ENCODE measurements at places on chromosomes 2 and 18.

DNA sequence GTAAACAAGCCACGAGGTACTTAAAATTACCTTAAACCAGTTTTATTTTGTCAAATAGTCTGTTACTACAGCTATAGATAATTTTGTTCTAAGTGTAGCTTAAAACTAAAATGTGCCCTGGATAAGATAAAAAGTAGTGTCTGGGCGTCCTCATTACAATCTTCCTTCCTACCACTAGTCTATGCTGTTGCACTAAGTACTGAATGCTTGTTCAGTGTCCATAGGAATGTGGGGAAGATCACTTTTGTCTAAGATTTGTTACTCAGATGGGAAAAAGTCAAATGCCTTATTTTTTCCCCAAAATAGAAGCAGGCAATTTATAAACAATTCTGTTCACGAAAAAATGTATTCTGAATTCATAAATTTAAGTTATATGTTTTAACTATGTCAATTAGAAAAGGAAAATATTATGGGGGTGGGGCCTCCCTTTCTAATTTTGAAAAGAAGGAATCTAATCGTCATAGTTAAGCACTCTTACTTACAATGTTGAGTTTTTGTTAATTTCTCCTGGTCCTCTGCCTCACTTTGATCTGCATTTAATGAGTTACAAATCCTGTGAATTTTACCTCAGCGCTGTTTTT lies 140.4 kb upstream of the VRK2 start:
- DNase-seq: peak; percentile 36

- DNase-seq: no peak
Observed at GRCh38 chr2:163551616-163552373, 184.0 kb downstream of the FIGN start.

- no peak for DNase-seq
Observed at GRCh38 chr2:144508172-144508851, 11.6 kb downstream of the ZEB2 start.

- no peak for DNase-seq
Observed at GRCh38 chr18:59426855-59427254, 67.8 kb upstream of the LMAN1 start.

DNA sequence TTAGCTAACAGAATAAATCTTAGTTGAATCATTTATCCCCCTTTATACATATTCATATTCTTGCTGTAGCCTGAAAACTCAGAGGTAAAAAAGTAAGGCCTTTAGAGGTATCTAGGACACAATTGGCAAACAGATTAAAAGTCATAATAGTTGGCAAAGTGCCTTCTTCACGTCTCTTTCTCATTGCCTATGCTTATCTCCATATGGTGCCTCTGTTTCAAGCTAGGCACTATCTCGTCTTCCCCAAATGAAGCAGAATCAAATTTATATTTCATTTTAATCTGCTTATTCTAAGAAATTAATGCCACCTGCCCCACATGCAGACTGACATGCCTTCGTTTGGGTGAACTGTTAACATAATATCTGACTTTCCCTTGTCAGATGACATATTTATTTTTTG lies 245.4 kb downstream of the CDH2 start:
- no peak for DNase-seq

DNA sequence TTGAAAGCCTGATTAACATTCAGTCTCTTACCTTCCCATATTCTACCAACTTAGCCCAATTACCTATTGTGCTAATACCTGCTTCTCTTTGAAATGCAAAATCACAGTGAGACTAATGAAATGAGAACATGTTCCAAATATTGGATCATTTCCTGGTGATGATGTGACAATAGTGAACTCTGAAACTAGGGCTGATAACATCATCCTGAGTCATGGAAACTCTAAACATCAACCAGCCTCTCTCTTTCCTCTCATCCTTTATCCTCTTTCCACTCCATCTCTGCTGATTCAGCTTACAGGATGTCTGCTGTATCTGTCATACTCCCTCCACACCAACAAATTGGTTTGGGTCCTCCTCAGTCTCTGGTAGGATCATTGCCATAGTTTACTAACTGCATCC lies 98.8 kb upstream of the NCKAP5 start:
- peak; percentile 82 for DNase-seq

- DNase-seq: peak; percentile 87
Observed at GRCh38 chr2:122634256-122634655, 878.8 kb downstream of the TSN start.

- DNase-seq: no peak
Observed at GRCh38 chr2:216082805-216083204, 1.1 kb downstream of the TMEM169 start.

DNA sequence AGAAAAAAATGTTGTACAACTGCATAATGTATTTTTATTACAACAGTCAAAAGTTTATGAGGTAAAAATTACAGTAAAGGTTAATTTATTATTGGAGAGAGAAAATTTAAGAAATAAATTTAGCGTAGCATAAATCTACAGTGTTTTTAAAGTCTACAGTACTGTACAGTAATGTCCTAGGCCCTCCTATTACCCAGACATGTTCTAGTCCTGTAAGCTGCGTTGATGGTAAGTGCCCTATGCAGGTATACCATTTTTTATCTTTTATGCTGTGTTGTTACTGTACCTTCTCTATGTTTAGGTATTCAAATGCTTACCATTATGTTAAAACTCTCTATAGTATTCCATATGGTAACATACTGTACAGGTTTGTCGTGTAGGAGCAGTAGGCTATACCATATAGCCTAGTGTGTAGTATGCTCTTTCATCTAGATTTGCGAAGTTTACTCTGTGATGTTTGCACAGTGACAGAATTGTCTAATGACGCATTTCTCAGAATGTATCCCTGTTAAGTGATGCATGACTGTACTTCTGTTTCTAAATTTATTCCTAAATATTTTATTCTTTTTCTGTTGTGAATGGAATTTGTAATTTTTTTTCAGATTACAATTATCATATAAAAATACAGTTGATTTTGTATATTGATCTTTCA lies 24.5 kb downstream of the ABI2 start:
- DNase-seq: no peak

DNA sequence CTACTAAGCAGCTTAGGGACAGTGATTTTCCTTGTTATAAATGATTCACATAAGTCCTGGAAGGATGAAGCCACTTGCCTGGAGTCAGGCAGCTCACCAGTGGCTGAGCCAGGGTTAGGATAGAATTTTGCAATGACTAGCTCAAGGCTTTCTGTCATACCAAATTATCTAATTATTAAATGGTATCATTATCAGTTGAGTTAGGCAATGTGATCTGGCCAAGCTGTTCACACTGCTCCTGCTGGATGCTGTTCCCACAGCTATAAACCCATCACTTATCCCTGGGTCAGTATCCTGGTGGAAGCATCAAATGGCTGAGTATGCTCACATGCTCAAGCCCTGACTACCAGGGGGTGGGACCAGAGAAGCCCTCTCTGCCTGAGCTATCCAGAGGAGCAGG lies 235.2 kb downstream of the MTX2 start:
- no peak for DNase-seq

DNA sequence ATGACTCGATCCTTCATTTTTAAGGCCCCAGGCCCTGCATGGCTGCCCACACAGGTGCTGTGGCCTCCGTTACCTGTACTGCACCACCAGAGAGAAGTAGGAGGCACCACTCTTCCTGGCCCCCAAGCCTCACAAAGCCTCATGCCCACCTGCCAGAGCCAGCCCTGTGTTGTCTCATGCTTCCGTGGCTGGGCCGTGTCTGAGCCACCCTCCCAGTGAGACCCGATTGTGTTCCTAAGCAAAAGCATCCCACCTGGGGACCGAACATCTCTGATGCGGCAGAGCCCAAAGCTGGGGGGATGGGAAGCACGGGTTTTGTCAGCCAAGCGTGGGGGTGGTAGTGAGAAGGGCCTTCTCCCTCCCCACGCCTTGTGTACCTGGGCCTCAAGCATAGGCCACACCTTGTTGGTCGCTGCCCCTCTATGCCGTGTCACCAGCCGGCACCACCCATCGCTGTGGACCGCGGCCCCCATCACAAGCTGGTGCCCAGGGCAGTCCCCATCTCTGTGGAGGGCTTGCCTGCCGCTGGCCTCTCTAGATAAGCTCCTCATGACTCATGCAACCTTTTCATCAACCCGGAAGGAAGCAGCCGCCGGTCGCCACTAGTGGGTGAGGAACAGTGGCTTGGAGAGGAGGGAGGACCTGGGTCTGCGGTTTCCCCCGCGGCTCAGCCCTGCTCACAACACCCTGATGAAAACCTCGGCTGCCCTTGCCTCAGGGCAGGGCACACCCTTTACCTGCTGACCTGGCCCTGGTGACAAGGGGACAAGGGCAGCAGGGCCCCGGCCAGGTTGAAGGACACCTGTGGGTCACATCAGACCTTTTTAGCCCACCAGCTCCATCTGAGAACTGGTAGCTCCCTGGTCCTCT lies 2.7 kb upstream of the RNPEPL1 start:
- peak; percentile 50 for DNase-seq

GRCh38 chr2:203018181-203018580 lies 3.5 kb downstream of the NBEAL1 start:
- peak; percentile 16 for DNase-seq

DNA sequence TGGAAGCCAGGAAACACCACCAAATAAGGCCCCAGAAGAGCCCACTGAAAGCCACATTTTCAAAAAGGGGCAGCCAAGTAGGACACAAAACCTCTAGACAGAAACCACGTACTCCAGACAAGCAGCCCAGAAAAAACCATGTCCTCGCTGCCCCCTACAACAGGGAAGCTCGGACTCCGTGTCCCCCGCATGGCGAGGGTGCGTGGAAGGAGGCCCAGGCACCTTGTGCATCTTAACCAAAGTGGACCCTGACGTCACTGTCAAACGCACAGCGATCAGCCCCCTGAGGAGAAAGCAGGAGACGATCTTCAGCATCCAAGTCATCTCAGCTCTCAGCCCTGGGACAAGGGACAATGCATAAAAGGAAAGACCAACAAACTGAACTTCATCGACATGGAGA lies 168.4 kb downstream of the EIPR1 start:
- DNase-seq: no peak

DNA sequence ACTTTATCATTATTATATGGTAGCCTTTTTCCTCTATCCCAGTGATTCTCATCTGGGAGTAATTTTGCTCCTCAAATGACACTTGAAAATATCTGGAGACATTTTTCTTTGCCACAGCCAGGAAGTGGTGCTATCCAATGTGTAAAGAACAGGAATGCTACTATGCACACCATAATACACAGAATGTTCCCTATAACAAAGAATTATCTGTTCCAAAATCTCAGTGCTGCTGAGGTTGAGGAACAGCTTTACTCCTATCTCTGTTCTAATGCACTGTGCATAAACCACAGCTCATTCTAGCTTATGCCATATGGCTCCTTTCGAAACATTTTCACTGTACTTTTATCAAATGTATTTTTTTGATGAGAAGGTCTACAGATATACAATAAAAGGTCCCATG lies 1231.2 kb upstream of the CELF4 start:
- no peak for DNase-seq

DNA sequence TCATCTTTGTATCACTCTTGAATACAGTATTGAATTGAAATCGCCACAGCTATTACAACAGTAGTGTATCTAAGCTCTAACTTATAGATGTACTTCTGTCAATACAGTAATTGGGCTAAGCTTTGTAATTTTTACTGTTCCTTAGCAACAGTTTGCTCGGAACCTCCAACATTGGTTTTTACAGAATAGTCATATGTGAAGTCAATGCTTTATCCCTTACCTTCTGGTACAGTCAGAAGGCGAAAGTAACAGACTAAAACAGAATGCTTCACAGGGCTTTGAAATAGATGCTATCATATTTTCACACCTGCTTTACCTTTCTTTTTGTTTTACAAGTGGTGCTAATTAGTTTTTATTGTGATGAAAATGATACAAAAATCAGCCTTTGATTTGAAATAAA lies 46.9 kb upstream of the CYP20A1 start:
- DNase-seq: no peak

- no peak for DNase-seq
Observed at GRCh38 chr2:95053543-95053942, 28.0 kb downstream of the MAL start.

DNA sequence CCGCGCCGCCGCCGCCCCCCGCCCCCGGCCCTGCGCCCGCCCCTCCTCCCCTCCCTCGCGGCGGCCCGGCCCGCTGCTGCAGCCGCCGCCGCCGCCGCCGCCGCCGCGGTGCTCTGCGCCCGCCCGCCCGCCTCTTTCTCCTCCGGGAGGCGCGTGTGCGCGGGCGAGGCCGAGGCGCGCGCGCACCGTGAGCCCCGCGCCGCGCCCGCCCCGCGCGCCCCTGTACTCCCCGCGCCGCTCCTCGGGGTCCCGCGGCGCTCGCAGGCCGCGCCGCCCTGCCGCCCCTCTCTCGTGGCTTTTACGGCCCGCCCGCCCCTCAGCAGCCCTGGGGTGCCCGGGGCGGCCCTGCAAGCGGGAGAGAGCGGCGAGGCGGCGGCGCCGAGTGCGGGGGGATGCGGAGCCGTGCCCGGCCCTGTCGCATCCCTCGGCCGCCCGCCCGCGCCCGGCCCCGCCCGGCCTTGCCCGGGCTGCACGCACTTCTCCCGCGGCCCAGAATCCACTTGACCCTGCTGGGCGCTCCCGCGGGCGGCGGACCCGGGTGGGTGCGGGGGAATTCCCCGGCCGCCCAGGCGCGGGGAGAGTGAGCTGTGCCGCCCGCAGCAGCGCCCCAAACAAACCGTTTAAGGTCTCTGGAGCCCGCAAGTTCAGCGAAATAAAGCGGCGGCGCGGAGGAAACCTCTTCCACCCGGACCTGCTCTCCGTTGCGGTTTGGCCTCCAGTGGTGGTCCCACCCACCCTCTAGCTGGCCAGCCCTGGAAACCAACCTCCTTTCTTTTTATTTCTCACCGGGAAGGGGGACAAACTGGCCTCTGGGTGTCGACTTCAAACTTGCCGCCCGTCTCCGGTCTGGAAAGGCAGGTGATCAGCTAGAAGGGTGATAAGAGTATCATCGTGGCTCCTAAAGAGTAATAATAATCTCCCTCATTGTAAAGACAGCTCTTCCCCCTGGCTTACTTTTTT lies 37.4 kb downstream of the AFF3 start:
- DNase-seq: no peak

DNA sequence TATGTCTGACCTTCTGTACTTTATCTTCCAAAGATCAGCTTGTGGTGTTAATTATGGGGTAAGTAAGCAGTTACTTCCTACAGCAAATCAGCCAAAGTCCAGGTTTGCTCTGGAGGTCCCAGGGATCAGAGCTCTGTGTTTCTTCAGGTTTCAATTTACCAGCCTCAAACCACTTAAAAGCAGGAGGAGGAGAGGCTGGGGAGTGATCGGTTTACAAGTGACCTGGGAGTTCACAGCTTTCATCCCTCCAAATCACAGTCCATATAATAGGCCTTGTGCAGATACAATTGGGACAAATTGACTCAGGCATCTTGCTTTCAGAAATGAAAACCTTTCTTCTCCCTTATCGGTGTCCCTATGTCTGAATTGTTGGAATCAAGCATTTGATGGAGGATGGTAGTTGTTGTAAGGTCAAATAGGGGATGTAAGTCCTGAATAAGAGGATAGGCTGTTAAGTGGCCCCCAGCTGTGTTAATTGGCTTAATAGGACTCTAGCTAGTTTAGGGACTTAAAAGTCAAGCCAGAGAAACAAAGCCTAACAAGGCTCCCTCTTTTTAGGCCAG lies 188.0 kb upstream of the NT5C1B start:
- DNase-seq: no peak

DNA sequence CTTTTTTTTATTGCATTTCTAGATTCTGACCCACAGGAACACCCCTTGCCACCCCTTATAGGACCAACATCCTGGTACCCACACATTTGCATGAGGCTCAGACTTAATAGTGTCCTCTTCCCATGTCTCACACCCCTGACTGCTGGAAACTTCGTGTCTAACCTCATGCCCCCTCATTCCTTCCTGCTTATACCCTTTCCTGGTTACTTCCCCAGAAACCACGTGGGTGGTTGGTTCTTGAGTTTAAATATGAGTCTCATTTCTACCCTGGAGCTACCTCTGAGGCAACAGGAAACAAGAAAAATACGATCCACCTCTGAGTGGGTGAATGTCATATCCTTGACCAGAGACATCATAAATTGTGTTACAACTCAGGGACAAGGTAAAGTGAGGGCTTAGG lies 1.6 kb downstream of the TNP1 start:
- peak; percentile 15 for DNase-seq
